ENCODE measurements at places on chromosomes 4 and X.

GRCh38 chr4:24321131-24321530, 263.2 kb downstream of the DHX15 start:
- no peak for DNase-seq

- DNase-seq: no peak
These were observed 149.8 kb upstream of the RASGEF1B start for GRCh38 chr4:81621490-81621889.

- DNase-seq: no peak
These were observed 39.6 kb downstream of the TMEM164 start for GRCh38 chrX:110042496-110042895.

DNA sequence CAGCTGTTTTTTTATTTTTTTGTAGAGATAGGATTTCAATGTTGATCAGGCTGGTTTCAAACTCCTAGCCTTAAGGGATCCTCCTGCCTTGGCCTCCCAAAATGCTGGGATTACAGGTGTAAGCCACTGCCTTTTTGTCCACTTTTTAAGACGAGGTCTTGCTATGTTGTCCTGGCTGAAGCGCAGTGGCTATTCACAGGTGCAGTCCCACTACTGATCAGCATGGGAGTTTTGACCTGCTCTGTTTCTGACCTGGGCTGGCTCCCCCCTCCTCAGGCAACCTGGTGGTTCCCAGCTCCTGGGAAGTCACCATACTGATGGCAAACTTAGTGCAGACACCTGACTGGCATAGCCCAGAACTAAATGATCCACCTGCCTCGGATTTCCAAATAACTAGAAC, 2.3 kb upstream of the NSD2 start:
- no peak for DNase-seq

DNA sequence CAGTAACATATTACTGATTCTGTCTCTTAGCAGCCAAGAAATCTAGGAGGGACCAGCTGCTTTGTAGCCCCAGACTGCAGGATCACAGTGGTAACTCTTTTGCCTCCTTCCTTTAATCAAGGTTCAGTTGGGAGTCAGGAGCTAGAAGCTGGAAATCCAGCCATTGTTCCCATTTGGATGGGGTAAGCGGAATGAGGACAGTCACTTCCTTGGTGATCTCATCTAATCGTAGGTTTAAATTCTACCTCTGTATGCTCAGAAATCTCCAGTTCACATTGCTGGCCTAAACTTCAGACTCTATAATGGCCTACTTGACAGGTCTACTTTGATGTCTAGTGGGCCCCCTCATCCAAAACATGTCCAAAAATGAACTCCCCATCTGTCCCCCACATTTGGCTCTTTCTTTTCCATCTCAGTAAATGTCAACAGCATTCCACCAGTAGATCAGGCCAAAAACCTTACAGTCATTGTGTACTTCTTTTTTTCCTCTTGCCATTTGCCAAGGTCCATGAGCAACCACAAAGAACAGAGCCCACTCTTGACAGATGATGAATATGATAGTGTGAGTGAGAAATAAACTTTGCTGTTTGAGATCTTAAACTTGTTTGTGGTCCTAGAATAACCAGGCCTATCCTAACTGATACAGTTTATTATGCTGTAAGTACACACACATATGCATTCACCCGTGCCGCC, 40.1 kb downstream of the WWC2 start:
- no peak for DNase-seq

DNA sequence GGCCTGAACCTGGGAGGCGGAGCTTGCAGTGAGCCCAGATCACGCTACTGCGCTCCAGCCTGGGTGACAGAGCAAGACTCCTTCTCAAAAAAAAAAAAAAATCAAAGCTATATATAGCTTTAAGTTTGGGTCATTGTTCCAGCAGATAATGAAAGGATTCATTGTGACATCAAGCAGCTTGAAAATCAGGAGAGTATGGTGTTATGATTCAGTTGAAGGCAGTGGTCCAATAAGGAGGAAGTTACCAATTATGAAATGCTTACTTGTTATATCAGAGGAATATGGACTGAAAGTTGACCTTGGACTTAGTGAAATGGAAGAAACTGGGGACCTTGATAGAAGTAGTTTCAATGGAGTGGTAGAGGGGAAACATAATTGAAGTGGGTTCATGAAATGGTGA, 140.4 kb upstream of the MAD2L1 start:
- no peak for DNase-seq

DNA sequence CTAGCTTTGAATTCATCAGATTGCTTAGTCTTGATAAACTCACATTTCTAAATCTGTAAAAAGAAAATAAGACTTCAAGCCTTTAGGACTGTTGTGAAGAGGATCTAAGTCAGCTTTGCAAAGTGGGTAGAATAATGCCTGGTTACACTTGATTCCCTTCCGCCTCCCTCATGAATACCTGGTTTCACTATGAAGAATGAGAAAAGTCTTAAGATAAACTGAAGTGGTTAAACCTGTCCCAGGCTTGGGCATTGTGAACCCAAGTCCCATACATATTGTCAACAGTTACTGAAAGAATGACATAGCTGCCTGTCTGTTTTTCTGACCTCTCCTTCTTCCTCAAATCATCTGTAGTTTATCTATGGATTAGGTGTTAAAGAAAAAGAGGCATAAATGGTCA, 16.7 kb upstream of the GBA3 start:
- DNase-seq: no peak

DNA sequence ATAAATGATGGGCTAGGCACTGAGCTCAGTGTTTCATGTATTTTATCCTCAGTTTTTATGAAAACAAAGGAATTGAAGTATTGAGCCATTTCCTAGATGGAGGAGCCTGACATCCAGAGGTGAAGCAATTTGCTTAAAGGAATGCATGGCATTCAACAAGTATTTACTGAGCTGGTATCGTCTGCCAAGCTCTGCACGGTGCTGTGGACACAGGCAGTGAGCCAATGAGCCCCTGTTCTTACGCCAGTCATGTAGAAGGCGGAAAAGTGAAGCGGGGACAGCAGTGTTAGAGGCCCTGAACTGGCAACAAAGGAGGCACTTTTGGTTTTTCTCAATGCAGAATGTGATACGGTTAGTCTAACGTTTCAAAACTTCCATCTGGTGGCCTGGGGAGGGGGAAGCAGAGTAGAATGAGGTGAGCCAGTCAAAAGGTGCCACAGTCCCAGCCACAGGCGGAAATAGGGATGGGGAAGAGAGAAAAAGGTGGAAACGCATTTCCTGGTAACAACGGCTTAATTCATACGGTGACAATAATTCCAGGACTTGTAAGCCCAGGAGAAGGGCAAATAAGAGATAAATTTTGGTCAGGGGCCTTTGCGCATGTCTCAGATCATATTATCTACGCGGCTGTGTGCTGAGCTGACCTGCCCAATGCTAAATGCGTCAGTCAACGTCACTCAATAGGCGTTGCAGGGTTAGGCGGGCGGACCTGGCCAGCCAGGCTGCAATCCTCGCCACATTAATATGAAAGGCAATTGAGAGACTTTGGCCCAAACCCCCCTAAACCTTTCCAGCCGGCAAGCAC, 133.9 kb downstream of the AFAP1 start:
- DNase-seq: no peak

DNA sequence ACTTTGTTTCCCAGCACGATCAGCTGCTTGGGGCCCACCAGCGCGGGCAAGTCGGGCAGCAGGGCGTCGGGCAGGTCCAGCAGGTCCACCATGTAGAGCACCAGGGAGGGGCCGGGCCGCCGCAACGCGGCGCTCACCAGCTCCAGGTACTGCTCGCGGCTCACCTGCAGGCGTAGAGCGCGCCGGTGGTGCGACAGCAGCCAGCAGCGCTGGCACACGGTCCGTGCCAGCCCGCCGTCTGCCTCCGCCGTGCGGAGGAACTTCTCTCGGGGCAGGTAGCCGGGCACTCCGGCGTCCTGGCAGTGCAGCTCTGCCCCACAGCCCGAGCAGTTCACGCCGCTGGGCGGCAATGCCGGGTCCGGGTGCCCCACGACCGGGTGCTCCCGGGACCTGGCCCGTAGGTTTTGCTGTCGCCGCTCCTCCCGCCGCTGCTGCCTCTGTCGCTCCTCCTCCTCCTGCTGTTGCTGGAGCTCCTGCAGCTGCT, 527 bp downstream of the NOA1 start:
- DNase-seq: peak; percentile 41

DNA sequence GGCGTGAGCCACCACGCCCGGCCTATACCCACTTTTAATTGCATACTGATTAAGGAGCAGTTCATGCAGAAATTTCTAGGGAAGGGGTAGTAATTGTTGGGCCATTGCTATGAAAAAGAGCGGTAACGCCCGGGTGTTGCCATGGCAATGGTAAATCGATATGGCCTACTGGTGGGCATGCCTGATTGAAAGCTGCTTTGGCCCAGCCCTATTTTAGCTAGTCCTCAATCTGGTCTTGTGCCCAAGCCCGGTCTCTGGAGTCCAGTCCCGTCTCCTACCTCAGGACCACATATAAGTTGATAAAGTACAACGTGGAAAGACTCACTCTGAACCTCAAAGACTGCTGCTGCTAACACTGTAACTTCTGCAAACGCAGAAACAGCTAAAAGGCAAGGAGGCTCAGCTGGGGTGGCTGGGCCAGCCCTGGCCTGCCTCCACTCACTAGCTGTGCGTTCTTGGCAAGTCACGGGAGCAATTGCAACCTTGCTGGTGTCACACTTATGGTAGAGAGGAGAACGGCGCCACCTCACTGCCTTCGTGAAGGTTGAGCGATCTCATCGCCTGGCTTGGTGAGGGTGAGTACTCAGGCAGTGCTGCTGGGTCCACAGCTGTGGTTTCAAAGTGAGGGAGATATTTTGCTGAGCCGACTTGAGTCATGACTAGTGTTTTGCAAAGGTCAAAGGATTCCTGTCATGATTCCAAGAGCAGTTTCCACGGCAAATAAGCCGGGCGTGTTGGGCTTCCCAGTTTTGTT, 57.0 kb upstream of the GRPEL1 start:
- DNase-seq: no peak

DNA sequence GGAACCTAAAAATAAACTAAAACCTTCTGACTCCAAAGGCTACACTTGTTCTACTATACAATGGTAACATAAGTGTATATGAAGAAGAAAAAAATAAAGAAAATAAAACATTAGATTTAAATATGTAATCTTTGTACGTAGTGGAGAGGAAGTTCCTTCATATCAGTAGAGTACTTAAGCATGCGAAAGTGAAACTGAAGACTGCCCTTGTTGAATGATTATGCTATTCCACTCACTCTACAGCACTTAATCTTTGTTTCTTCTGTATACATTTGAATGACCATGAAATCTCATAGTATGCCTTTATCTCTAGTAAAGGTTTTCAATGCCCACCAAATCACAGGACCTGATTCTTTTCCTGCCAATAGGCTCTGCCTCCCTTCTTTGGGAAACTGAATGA, 78.9 kb downstream of the NDST3 start:
- DNase-seq: no peak

GRCh38 chr4:2071252-2071911, 12.3 kb downstream of the NAT8L start:
- DNase-seq: no peak

- DNase-seq: no peak
These were observed 206.0 kb downstream of the KIT start for GRCh38 chr4:54863571-54864255.

DNA sequence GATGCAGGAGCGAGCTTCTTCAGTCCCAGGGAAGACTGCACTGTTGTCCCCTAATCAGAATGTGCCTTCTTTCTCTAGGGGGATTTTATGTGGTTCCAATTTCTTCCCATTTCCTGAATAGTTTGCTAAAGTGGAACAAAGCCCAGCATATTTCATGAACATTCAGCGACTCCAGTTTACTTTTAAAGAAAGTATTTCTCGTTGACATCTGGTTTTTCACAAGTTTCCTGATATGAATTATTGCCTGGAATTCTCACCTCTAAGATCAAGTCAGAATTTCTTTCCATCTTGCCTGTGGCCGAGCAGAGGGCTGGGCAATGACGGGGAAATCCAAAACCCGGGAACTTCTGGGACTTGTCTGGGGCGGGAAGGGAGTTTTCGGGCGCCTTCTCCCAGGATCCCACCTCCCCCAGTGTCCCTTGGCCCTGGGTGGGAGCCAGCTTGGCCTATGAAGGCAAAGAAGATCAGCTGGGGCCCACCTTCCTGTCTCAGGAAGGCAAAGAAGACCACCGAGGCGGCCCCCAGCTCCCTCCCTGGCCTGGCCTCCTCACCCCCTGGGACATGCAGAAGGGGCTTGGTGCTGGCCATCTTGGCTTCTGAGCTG, 15.4 kb downstream of the SORCS2 start:
- DNase-seq: no peak

- DNase-seq: no peak
These were observed 24.8 kb downstream of the SPRY1 start for GRCh38 chr4:123421227-123421936.

GRCh38 chrX:73728602-73729001, 165.6 kb downstream of the CHIC1 start:
- DNase-seq: no peak

- no peak for DNase-seq
These were observed 472.5 kb downstream of the INPP4B start for GRCh38 chr4:142373610-142374009.

DNA sequence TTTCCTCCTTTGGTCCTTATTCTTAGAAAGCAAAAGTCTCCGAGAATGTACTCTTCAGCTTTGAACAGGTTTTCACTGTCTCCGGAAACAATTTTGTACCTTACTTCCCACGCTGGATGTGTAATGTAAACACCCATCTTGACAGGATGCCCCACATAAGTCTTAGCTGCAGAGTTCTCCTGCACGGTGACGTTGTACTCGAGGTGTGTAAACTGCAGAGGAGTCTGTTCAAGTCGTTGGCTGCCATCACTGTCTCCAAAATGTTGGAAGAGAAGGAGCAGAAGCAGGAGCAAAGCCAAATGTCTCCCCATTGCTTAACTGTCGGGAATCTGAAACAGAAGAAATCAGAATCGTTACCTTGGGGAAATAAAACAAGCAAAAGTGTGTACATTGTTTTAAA, 14.1 kb downstream of the FAT1 start:
- DNase-seq: no peak

DNA sequence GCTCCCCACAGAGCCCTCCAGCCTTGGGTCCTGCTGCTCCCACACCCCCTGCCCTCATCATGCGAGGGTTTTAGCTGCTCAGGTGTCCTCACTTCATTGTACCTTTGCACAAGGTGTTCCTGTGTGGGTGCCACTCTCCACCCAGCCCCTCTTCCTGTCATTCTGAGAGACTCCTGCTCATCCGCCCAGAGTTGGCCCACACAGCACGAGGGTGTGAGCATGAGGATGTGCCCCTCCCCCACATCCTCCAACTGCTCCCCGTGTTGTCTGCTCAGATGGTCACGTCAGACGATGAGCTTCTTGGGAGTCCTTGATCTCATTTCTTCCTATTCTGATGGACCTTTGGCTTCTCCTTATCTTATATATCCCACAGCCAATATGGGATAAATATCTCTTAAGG, 53.2 kb downstream of the HTT-AS start:
- DNase-seq: no peak

- DNase-seq: no peak
These were observed 583 bp downstream of the RASL11B start for GRCh38 chr4:52862639-52863161.

DNA sequence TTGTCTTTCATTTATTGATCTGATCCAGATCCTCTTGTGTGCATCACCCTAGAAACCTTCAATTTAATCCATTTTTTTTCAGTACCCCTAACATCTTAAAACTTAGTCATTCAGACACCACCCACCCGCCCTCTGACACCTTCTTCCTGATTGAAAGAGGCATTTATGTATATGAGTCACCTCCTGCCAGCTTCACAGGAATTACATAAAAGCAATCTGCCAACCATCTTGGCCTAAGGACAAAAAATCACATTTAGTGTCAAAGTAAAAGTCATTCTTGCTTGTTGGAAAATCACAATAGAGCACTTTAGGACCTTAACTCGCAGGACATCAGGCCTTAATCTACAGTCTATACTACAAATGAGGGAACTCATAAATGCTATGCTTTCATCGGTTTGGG, 52.1 kb downstream of the NDST3 start:
- peak; percentile 10 for DNase-seq
